CD14-positive monocyte (primary cell): ENCODE measurements at places on chromosomes 13 and 19. TPM values are rescaled to one million over a fixed set of nuclear protein-coding genes. Genes with fewer than 3 reads are reported as not detected.

Gene ATP7B
- not detected for polyA plus RNA-seq

Gene SOX1
- polyA plus RNA-seq, result not detected

Gene ADPRHL1
- 0.27 and 0.52 TPM in 2 replicates for polyA plus RNA-seq

Gene KIR3DL3
- polyA plus RNA-seq, result not detected

- no peak for DNase-seq
Observed at GRCh38 chr19:46975925-46976782, 43.5 kb upstream of the NPAS1 start.

DNA sequence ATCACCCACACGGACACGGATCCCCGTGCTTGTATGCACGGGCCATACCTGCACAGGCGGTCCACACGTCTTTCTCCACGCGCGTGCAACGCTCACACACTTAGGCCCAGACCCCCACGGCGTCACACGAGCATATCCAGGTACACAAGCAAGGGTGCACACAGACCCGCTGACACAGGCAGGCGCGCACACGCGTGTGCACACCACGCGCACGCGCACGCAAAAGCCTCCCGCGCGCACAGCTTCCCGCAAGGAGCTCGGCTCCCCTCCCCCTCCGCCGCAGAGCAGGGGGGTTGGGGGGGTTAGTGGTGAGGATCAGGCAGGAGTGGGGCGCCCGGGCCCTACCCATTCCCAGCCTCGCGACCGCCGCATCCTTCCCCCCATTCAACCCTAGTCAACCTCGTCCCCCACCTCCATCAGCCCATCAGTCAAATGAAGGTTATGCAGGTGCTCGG is 407 bp downstream of the RAB3A start:
- peak; percentile 51 for DNase-seq

DNA sequence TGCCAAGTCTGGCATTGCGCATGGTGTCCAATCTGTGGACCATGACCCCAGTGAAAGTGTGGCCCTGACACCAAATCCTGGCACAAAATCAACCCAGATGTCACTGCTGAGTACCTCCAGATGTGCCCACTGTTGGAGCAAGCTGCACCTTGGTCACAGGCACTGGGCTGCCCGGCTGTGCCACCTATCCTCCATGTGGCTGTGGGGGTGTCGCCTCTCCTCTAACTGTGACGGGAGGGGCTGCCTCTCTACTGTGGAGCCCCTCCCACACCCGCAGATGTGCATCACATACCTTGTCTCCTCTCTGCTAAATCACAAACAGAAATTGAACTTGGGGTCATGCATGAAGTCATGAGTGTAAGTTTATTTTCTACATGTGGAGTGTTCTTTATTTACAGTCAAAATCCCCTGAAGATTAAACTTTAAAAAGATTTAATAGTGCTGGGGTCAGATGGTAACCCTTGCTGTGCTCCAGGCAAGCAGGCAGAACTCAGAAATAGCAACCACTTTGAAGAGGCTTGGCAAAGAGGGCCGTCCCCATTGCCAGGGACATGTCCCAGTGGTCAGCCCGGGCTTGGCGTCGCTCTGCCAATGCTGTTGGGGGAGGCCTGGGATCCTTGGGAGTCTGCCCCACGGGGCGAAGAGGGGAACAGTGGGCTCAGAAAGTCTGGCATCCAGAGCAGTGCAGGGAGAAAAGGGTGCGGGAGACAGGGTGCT is 46.4 kb upstream of the ZNF536 start:
- DNase-seq, result no peak

Gene GAS6
- polyA plus RNA-seq, result 7.2 and 7.5 TPM in 2 replicates

DNA sequence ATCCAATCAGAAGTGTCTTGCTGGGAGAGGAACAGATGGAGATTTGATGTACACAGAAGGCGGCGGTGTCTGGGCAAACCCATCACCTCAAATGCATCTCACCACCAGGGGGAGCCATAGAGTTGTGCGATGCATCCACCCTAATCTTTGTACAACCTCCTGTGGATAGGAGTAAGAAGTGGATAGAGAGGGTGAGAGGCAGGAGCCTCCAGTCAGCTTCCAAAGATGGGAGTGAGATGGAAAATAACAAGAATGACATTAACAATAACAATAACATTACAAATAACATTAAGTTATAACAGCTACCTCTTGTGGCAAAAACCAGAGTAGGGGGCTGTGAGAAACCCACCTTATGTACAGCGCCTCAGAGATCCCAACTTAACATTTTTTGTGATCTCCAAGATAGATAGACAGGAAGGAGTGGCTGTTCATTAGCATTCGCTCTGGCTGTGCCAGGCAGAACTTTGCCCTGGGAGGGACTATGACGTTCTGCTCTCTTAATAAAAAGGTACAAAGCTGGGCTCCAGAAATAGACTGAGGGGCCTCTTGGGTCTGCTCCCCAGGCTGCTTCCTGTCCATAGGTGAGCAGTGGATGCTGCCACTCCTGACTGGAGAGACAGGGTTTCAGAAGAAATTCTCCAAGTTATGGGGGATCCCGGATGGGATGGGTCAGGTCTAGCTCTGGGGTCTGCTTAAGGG is 5.2 kb upstream of the CEACAM18 start:
- DNase-seq, result peak; percentile 80

- DNase-seq, result no peak
Observed at GRCh38 chr19:13054626-13055212, 47.9 kb downstream of the LYL1 start.

- no peak for DNase-seq
Observed at GRCh38 chr13:96020931-96021330, 32.3 kb downstream of the UGGT2 start.

DNA sequence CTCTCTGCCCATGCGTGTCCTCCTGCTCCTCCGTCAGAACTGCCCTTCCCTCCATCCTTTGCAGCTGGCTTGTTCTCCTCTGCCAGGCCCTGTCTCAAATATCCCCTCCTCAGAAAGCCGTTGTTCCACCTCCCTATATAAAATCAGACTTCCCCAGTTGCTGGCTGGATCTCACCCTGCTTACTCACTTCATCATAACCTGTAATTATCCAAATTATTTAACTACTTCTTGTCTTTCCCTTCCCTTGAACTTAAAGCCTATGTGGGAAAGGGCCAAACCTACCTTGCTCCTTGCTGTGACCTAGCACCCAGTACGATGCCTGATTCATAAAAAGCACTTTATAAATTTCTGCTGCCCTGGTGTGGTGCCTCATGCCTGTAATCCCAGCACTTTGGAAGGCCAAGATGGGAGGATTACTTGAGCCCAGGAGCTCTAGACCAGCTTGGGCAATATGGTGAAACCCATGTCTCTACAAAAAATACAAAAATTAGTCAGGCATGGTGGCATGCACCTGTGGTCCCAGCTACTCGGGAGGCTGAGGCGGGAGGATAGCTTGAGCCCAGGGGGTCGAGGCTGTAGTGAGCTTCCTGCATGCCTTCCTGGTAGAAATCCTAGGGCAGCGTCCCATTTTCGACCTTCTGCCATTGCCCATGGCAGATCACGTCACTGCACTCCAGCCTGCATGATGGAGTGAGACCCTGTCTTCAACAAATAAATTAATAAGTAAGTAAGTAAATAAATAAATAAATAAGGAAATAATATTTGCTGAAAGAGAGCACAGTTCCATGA is 39.5 kb upstream of the ZNF536 start:
- no peak for DNase-seq

DNA sequence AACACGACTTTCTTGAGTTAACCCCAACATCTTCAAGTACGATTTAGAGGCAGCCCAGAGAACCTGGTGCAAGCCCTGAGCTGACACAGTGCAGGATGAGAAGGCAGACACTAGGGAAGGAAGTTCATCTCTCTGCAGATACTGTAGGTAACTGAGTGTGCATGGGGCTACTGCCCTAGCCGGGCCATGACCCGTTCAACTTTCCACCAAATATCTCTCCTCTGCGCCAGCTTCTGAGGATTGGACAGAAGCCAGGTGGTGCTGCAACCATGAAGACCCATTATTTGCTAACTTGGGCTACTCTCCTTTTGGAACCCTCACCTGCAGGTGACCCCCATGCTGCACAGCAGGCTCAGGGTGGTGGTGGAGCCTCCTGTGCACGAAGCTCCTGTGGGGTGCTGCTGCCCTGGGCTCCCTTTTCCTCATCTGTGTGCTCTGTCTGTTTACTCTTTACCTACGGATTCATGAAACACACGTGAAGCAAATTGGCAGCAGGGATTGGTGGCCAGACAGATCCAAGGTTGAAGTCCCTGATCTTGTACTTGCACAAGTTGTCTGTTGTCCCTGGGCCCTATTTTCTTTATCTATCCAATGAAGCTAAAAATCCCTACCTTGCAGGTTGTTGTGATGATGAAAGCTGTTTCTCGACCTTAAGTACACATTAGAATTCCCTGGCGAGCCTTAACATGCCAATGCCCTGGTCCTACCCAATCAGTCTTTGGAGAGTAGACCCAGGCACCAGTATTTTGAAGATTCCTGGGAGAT is 227.8 kb downstream of the LACC1 start:
- DNase-seq, result no peak

Gene ZFP36
- polyA plus RNA-seq, result 473 TPM

DNA sequence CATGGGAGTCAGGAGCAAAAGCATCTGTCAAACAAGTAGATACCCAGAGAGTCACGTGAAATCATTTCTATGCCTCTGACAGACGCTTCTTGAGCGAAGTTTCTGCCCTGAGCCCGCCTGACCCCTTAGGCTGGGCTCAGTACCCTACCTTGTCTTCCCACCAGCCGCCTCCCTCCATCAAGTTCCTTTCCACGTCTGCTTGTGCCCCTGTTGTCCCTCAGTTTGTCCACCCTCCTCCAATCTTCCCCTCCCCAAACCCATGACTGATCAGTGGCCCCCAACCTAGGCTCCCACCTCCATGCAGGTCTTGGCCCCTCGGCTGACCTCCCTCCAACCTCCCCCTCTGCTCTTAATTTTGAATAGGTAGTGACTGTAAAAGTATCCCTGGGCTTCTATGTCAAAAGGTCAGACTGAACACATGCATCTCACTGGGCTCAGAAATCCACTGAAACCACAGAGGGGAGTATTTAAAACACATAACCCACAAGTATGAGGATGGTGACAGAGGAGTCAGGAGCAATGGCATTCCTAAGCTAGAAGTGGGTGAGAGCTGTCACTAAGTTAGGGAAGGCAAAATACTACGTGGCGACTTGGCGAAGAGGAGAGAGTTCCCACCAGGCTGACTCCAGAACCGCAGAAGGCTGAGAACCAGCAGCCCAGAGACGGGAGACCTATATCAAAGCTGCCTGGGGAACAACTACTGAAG is 1.7 kb upstream of the ZNF446 start:
- no peak for DNase-seq

- DNase-seq, result no peak
Observed at GRCh38 chr19:35350591-35350990, 2.9 kb downstream of the FFAR1 start.

Gene OVOL3
- polyA plus RNA-seq, result not detected

DNA sequence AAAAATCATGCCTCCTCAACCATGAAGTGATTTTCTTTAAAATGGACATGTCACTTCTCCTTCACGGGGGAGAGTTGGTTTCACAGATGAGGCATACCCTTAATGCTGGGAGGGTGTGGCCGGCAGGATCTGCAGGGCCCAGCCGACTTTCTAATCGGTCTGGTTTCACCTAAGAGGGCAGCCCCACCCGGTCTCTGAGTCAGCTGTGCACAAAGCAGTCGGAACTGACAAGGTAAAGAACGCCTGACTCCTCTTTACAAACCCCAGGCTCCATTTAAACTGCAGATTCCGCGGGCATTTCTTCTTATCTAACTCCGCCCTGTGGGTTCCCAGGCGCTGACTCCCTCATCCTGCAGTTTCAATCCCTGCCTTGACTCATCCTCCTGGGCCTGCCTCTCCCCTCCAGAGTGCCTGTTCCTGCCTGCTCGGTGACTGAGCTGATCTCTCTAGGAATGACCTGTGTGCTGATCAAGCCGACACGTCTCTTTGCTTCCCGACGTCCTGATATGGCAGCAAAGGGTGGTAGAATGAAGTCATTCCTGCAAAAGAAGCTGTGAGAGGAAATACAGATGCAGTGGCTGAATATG is 63.4 kb downstream of the EFNB2 start:
- DNase-seq, result no peak

DNA sequence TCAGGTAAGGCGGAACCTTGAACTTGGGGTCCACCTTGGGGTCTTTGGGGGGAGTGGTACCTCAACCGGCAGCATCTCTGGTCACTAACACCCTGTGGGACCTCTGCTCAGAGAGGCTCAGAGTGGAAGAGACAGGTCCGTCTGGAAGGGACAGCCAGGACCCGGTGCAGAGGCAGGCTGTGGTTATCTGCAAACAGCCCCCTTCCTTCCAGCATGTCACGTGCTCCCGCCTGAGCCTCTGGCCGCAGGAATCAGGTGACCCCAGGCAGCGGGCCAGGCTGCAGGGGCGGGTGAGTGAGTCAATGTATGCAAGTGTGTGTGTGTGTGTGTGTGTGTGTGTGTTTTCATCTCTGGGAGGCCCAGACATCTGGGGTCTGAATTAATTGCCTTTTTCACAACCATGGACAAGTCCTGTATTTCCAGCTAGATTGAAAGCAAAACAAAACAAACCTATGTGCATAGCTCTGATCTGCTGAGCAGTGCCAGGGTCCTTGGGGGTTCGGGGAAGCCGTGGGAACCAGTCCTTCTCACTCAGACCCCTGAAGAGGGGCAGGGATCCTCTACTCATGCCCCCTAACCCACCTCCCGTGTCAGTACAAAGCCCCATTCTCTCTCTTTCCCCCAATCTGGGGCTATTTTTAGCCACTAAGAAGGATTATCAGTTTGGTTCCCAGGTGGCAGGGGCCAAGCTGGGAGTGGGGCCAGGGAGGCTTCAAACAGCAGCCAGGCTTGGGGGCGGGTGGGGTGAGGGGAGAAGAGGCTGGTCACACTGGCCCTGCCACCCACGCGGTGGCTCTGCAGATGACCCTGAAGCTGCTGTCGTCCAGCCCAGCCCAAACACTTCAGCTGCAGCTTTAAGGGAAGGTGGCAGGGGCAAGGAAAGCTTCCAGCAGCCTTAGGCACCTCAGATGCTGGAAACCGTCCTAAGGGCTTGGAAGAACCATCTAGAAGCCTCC is 31.4 kb downstream of the CERS4 start:
- peak; percentile 81 for DNase-seq

Gene UBAC2
- 113 TPM for polyA plus RNA-seq

- no peak for DNase-seq
Observed at GRCh38 chr13:106480351-106480910, 55.0 kb downstream of the EFNB2 start.
